Natural killer cell (primary cell): ENCODE measurements at places on chromosomes 4 and X. TPM values are rescaled to one million over a fixed set of nuclear protein-coding genes. Genes with fewer than 3 reads are reported as not detected.

GRCh38 chr4:24887881-24888430 is 24.9 kb downstream of the CCDC149 start:
- DNase-seq, result no peak
- H3K27me3 ChIP-seq, result no peaks in the 10 kb centered on the region
- H3K27ac ChIP-seq, result no peak overlapping the region
- no peaks in the 10 kb centered on the region for H3K36me3 ChIP-seq

NXF3 gene
- not detected for total RNA-seq

C4orf50 gene
- 1.8 TPM for total RNA-seq

GRCh38 chrX:107729558-107730297 is 45.9 kb downstream of the TSC22D3 start:
- no peak overlapping the region for H3K27ac ChIP-seq
- DNase-seq, result no peak
- H3K4me3 ChIP-seq, result no peak overlapping the region
- no peaks in the 10 kb centered on the region for H3K27me3 ChIP-seq
- H3K36me3 ChIP-seq, result no peaks in the 10 kb centered on the region
- H3K4me1 ChIP-seq, result no peaks in the 10 kb centered on the region

IGSF1 gene
- total RNA-seq, result not detected

OTUD5 gene
- total RNA-seq, result 106 TPM

TRIM60 gene
- not detected for total RNA-seq

GRCh38 chrX:2445662-2446623 is 54.8 kb downstream of the DHRSX start:
- H3K27ac ChIP-seq, result no peak overlapping the region
- no peak for DNase-seq
- peaks cover 3% of the 10 kb centered on the region for H3K4me1 ChIP-seq
- no peaks in the 10 kb centered on the region for H3K36me3 ChIP-seq
- H3K4me3 ChIP-seq, result no peak overlapping the region
- no peaks in the 10 kb centered on the region for H3K27me3 ChIP-seq

DNA sequence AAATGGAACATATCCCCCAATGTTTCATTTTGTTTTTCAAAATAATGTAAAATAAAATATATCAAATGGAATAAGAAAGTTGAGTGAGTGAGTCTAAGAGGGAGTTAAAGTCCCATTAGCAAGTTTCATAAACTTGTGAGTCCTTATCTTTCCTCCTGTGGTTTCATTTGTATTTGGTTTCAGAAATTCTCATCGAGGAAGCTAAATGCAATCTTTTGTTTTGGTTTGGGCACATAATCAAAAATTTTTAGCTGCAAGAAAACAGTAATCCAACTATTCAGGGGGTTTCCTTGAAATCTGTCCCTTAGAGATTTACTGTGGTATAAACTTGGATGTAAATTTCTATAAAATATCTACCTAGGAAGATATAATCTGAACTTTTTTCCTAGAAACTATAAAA is 124.2 kb downstream of the CAMK2D start:
- peaks cover 24% of the 10 kb centered on the region for H3K4me1 ChIP-seq
- H3K36me3 ChIP-seq, result no peaks in the 10 kb centered on the region
- no peak for DNase-seq
- H3K27me3 ChIP-seq, result no peaks in the 10 kb centered on the region

DNA sequence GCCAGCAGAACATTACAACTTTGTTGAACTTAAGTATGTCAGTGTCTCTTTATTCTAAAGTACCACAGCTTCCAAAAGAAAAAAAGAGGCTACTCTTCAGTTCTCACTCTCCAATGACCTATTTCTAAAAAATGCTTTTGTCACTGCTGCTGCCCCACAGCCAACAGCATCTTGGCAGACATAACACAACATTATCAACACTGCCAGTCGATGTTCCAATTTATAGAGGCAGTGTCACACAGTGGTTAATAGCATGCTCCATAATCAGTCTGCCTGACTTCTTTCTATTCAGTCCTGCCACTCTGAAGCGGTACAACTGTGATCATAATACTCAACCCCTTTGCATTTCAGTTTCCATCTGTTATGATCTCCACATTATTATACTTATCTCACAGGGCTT is 69.2 kb downstream of the PLS3 start:
- no peaks in the 10 kb centered on the region for H3K27me3 ChIP-seq
- no peaks in the 10 kb centered on the region for H3K4me1 ChIP-seq
- H3K27ac ChIP-seq, result no peak overlapping the region
- no peak overlapping the region for H3K4me3 ChIP-seq
- no peak for DNase-seq
- no peaks in the 10 kb centered on the region for H3K36me3 ChIP-seq

TXK gene
- total RNA-seq, result 225 TPM
